ENCODE measurements at places on chromosomes 4 and X.

- DNase-seq, result no peak
Measured at GRCh38 chrX:104318330-104319009, 63.7 kb upstream of the ESX1 start.

DNA sequence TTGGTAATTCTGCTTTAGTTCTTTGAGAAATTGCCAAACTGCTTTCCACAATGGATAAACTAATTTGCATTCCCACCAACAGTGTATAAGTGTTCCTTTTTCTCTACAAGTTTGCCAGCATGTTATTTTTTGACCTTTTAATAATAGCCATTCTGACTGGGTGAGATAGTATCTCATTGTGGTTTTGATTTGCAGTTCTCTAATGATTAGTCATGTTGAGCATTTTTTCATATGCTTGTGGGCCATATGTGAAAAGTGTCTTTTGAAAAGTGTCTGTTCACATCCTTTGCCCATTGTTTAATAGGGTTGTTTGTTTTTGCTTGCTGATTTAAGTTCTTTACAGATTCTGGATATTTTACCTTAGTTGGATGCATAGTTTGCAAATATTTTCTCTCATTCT lies 25.9 kb downstream of the ENPEP start:
- DNase-seq, result no peak

GRCh38 chrX:49277535-49277830 lies 7.9 kb downstream of the PPP1R3F start:
- DNase-seq, result no peak

- DNase-seq, result no peak
Measured at GRCh38 chrX:77771601-77772000, 14.4 kb downstream of the ATRX start.

- DNase-seq, result no peak
Measured at GRCh38 chr4:2186133-2186864, 55.6 kb downstream of the HAUS3 start.

GRCh38 chr4:122674371-122674770 lies 53.5 kb upstream of the IL21 start:
- no peak for DNase-seq

- no peak for DNase-seq
Measured at GRCh38 chr4:104966349-104967033, 180.2 kb upstream of the TET2 start.

DNA sequence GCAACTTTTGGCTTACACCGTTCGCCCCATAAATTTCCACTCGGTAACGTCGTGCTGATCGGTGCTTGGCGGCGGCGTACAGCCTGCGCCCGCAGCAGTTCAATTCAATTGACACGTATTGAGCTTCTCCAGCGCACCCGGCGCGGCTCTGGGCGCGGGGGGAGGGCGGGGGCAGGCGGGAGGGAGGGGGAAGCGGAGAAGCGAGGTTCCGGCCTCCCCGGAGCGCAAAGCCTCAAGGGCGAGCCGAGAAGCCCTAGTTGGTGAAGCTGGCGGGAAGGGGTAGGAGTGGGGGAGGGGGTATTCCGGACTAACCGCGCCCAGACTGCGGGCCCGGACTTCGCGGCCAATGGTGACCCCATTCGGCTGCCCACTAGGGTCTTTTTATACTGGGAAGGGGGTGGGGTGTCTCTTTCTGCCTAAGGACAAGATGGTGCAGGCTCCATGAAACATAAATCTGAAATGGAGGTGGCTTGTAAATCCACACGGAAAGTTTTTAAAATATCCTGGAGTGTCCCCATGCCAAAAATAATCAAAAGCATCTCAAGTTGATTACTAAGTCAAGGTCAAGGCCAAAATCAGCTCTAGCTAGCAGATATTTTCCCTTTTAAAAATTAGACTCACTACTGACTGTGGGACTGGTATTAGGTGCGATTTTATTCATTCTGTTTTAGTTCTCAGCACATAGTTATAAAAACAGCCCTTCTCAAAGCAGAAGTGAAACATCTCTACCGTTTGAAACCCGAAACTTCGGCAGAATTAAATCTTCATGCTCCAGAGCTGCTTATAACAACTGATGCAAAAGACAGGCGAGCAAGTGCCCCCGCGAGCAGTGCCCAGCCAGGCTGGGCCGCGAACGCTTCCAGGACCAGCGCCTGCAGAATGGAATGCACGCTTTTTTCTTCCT lies 1.5 kb upstream of the BCOR start:
- DNase-seq, result no peak

- DNase-seq, result no peak
Measured at GRCh38 chr4:39814403-39815185, 116.7 kb downstream of the UBE2K start.

GRCh38 chr4:176443117-176443516 lies 123.4 kb downstream of the SPCS3 start:
- DNase-seq, result no peak

DNA sequence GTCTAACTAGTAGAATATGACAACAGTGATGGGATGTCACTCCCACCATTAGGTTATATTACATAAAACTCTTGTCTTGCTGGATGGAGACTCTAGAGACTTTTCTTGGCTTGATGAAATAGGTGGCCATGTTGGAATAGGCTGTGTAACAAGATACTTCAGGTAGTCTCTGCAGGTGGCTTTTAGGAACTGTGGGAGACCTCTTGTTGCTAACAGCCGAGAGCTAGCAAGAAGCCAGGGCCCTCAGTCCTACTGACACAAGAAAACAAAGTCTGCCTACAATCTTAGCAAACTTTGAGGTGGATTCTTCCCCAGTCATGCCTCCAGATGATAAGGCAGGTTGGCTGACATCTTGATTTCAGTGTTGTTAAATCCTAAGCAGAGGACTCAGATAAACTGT lies 72.5 kb downstream of the GNL3L start:
- DNase-seq, result no peak

DNA sequence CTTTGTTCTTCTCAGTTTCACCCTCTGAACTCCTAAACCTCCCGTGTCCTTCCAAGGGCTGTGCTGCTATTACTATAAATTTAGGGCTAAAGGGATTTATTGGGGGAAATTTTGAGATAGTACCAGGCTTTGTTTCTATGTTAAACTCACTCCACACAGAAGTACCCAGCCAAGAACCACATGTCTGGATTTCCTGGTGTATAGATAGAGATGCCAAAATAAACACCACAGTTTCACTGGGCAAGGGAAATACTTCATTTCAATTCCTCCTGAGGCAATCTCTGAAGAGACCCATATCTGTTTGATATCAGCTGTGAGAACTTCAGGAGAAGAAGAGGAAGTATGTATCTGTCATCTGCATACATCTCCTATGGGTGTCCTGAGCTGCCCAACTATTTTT lies 21.7 kb upstream of the CLNK start:
- no peak for DNase-seq

- DNase-seq, result no peak
Measured at GRCh38 chrX:45186643-45187026, 14.0 kb downstream of the DIPK2B start.

DNA sequence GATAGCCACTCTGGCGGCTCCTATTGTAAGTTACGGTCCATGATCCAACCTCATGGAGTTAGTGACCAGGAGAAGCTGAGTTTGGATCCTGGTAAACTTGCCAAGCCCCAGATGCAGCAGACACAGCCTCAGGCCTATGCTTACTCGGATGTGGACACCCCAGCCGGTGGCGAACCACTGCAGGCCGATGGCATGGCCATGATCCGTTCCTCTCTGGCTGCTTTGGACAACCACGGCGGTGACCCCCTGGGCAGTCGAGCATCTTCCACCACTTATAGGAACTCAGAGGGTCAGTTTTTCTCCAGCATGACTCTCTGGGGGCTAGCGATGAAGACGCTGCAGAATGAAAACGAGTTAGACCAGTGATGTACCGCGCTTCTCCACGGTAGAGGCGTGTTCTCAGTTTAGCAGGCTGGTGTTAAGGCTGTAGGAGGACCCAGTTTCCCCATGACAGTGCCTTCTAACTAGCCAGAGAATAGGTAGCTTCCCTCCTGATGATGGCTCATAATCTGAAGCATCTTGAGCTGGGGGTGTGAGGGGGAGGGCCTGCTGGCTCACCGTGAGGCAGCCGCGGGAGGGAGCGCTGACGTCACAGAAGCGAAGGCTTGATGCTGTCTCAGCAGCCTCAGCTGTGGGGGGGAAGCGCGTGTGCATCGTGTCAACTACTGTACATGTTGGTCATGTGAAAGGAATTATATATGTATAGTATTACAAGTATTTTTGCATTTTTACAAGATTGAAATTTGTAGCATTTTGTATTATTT lies 31.1 kb downstream of the ZBTB49 start:
- no peak for DNase-seq

GRCh38 chr4:40627540-40627939 lies 2.1 kb downstream of the RBM47 start:
- no peak for DNase-seq

- DNase-seq, result no peak
Measured at GRCh38 chr4:101020956-101021355, 326.4 kb downstream of the PPP3CA start.

DNA sequence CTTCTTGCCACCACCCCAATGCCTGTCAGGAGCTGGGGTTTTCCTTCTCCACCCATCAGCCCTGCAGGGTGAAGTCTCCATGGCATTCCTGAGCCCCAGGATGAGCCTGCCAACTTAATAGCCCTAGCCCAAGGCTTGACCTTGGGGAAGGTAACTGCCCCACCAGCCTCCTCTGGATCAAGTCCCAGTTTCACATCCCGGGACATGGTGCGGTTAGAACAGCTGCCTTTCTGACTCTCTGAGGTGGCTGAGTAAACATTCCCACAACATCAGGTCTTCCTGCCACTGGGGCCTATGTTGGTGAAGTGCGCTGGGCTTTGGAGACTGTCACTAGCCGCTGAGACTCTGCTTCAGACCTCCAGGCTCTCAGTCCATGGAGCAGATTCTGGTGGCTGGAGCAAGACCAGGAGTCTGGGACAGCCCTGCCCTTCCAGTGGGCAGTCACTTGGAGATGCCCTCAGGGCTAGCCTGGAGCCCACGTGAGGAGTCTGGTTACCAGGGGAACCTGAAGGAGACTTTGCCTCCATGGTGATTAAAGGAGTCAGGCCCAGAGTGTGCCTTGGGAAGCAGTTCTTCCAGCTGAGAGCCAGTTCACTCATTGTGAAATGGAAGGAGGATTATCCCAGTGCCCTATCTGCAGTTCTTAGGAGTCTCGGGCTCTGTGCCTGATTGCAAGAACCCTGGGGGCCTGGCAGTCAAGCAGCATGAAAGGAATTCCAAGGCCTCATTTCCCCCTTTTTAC lies 56.8 kb downstream of the SMIM20 start:
- no peak for DNase-seq

DNA sequence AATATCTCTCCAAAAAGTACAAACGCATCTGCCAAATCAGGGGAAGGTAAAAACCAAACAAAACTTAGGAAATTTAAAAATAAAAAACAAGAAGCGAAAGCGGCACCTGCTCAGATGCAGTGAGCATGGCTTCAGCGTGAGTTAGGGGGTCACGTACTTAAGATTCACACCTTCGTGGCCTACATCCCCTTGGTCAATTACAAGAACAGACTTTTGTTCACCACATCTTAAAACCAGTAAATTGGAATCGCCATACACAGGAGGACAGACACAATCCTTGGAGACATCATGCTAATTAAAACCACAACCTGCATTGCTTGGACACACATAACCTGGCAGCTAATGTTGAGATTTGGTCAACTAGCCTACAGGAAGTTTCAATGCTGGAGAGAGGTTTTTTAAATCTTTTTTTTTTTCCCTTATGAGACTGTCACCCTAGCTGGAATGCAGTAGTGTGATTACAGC lies 12.5 kb upstream of the SEL1L3 start:
- DNase-seq, result no peak

DNA sequence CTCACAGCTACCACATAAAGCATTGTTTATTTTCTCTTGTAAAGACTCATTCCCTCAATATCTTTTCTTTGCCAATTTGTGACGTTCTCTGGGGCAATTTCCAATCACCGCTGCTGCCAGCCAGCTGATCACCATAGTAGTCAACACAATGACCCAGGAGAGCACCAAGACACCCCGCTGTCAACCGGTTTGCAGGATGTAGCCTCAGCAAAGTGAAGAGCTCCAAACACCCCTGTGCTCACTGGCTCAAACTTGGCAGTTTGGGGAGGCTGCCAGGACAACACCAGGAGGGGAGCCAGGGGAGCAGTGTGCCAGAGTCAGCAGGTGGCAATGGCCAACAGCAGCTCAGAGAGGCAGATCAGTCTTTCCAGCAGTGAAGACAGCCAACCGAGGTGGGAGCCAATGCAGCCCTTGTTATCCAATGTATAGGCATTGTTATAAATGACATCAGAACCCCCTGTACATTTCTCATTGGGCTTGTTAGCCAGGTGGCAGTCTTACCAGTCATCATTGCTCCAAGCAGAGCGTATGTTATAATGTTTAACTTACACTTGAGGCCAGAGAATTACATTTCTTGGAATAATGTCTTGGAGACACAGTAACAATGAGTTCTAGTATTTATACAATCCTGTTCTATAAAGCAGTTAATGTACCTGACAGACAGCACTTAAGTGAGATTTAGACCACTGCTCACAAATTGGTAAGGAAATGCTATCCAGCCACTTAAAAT lies 274.9 kb upstream of the GK2 start:
- no peak for DNase-seq

DNA sequence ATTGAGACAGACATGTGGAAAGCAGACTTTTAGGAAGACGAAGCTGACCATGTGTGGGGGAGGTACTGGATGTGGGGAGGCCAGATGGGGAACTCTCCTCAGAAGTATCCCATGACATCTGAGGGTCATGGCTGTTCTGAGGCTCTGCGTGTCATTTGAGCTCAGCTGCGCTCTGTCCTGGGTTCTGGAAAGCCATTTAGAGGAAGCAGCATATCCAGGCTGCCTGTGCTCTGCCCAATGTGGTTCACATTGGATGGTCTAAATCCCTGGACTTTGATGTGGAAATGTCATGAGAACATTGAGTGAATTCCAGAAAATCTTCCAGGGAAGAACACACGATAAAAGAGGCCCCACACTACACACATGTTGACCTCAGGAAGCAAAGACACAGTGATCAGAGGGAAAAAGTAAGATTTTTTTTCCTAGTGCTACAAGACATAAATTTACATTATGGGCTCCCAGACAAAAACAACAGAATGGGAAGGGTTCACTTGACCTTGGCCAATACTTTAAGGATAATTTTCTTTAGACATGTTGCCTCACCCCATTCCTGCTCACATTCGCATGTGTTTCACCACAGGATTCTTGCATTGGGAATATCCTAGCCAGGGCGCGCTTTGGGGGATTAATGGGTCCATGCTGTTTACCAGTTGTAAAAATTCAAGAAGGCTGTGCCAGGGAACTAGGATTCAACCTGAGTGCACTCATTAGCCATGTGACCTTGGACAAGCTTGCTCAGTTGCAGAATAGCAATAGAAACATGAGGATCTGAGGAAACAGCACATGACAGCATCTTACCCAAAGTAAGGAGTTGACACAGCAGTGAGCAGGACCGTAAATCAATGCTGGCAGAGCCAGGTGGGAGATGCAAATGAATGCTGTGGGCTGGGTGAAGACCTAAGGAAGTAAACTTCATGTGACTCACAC lies 73.2 kb upstream of the C1QTNF7 start:
- DNase-seq, result no peak

GRCh38 chr4:3660928-3661515 lies 105.2 kb upstream of the ADRA2C start:
- no peak for DNase-seq

- no peak for DNase-seq
Measured at GRCh38 chr4:69470561-69470960, 25.1 kb downstream of the UGT2B4 start.
